ENCODE measurements at places on chromosomes 5 and 9.
A peak's percentile ranks its signal among the peaks of the same experiment; 100 is the strongest.

- no peak for DNase-seq
These were observed 117.9 kb upstream of the SPATA31C2 start for GRCh38 chr9:88256216-88256615.

GRCh38 chr9:69740872-69741505 lies 18.8 kb downstream of the PTAR1 start:
- no peak for DNase-seq

GRCh38 chr9:76213751-76214150 lies 180.5 kb downstream of the RFK start:
- no peak for DNase-seq

DNA sequence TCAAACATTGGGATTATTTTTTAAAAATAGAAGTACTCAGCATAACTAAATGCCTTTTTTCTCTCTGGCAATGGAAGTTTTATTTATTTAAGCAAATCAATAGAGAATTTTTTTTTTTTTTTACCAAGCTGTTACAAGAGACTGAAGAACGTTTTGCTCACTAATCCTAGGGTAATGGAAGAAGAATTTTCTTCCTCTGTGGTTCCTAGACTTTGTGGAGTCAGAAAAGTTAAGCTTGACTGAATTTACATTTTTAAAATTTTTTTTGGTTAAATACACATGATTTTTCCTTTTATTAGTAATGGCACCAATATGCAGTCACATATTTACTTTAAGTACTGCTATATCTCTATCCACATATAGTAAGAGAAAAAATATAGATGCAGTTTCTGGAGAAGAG lies 189.8 kb downstream of the PCSK1 start:
- no peak for DNase-seq

DNA sequence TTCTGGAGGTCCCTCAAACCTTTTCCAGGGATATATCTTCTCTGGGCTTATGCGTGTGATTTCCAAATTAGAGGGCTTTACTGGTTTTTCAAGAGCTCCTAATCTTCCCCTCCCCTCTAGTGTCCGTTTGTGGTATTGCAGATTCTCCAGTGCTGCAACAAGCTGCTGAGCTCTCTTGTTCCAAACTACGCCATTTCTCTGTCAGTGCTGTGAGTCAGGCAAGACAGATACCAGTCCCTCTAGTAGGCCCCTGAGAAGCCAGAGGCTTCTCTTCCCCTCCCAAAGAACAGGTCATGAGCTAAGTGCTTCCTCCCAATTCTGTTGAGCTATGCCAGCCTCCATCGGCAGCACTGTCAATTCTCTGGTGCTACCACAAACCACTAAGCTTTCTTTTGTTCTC lies 149.5 kb downstream of the FANCC start:
- peak; percentile 93 for DNase-seq

DNA sequence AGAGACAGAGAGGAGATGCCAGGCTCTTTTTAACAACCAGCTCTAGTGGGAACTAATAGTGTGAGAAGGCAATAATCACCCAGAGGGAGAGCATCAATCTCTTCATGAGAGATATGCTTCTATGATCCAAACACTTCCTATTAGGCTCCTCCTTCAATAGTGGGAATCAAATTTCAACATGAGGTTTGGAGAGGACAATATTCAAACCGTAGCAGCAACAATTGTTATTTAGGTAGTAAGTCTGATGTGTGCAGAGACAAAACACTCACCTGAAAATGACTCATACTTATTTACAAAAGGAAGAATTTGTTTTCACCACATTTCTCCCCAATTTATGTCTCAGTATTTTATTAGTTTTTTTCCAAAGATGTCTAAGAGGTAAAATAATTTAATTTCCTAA lies 144.3 kb downstream of the ST8SIA4 start:
- DNase-seq: no peak

DNA sequence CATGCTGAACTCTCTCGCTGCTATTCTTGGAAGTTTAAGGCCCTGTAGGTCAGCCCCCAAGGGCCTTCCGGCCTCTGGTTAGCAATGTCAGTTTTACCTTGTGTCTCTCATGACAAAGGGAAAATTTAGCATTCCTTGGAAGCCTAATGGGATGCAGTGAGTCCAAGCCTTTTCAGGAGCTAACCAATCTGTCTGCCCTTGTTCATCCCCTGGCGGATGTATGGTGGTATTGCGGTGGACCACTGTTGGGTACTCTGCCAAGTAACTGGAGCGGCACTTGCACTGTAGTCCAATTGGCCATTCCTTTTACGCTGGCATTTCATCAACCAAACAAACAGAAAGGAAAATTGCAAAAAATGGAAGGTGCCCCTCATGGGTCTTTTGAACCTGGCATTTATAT lies 318.4 kb upstream of the NMUR2 start:
- no peak for DNase-seq

DNA sequence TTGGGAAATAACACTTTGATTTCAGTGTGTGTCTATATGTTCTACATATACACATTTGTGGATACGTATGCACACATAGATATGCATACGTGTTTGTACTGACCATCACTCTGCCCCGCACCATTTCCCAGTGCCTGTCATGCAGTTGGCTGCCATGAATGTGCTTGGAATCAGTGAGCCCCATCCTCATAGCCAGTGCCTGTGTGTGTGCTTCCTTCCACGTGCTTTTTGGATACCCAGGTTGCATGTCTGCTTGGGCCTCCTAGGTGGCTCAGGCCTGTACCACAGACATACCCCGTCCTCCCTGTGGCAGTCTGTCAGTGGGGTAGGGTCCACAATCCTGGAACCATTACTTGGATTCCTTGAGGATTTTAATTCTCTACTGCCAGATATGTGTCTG lies 243.6 kb downstream of the FANCC start:
- DNase-seq: no peak

- DNase-seq: no peak
These were observed 297.8 kb upstream of the GRAMD2B start for GRCh38 chr5:126125407-126125806.
